Heart left ventricle (tissue), 16 donors: ENCODE measurements at places on chromosomes 1 and 21. TPM values are rescaled to one million over a fixed set of nuclear protein-coding genes. Genes with fewer than 3 reads are reported as not detected.

GRCh38 chr21:46018615-46019014 lies 37.0 kb downstream of the COL6A1 start:
- DNase-seq, result no peak

NBPF20 gene
- polyA plus RNA-seq, result 0.85 TPM

CLEC20A gene
- not detected for polyA plus RNA-seq

DPH2 gene
- 8.0 TPM for polyA plus RNA-seq

C1orf53 gene
- polyA plus RNA-seq, result 4.1 TPM
